ENCODE measurements at places on chromosomes 16 and 17.

- peak; percentile 59 for DNase-seq
These were observed 5.2 kb downstream of the CISD3 start for GRCh38 chr17:38735161-38735997.

GRCh38 chr17:17359271-17359670, 56.1 kb downstream of the NT5M start:
- no peak for DNase-seq

DNA sequence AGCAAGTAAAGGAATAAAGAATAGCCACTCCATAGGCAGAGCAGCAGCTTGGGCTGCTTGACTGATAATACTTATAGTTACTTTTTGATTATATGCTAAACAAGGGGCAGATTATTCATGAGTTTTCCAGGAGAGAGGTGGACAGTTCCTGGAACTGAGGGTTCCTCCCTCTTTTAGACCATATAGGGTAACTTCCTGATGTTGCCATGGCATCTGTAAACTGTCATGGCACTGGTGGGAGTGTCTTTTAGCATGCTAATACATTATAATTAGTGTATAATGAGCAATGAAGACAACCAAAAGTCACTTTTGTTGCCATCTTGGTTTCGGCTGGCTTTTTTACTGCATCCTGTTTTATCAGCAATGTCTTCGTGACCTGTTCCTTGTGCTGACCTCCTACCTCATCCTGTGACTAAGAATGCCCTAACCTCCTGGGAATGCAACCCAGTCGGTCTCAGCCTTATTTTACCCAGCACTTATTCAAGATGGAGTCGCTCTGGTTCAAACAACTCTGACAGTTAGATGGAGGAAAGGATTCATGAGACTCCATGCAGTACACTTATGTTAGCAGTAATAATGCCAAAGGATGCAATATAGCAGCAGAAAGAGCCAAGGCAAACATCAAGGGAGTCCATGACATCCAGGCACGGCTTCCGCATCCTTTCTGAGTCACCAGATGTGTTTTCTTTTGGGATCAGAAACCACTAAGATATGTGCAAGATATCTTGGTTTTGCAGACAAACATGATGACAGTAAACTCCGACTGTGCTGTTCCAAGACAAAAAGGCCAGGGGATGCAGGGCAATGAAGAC, 55.8 kb upstream of the B4GALNT2 start:
- DNase-seq, result no peak

DNA sequence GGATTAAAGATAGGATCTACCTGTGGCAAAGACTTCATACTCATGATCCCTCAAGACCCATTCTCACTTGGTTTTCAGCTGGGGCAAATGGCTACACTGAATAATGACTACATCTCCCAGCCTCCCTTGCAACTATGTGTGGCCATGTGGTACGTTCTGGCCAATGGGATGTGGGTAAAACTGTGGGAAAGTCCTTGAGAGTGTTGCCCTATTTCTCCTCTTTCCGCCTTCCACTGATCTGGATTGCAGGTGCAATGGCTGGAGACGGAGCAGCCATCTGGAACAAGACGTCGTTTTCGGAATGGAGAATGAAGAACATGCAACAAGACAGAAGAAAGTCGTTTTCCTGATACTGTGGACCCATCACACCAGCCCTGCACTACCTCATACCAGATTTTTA, 48.5 kb downstream of the HAPSTR1 start:
- peak; percentile 15 for DNase-seq

- DNase-seq, result no peak
These were observed 76.9 kb downstream of the WSCD1 start for GRCh38 chr17:6147042-6147441.

DNA sequence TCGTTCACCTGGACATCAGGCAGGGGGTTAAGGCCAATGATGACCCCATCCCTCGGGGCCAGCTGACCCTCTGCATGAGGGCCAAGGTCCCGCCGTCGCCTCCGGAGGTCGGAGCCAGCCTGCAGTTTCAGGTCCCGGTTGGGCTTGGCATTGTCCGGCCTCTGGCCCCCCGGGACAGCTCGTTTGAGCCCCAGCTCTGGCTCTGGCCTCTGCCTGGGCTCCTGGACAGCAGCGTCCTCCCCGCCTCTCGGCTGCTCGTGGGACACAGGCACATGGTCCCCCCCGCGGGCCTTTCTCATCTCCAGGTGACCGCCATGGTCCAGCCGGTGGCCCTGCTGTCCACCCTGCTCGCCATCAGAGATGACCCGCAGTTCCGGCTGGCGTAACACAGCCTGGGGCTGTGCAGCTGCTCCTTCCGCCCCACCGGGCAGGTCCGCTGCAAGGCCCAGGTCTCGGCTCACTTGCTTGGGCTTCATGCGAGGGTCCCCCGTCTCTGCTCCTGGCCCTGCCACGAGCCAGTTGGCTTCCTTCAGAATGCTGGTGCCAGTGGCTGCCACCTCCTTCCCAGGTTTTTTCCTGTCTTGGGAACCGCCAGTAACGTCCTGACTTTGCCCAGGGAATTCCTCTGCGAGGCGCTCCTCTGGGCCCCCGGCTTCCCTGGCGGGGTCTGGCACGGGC, 6.7 kb downstream of the NDUFAF8 start:
- DNase-seq, result no peak

GRCh38 chr17:57221366-57222350, 34.7 kb upstream of the MSI2 start:
- peak; percentile 6 for DNase-seq

DNA sequence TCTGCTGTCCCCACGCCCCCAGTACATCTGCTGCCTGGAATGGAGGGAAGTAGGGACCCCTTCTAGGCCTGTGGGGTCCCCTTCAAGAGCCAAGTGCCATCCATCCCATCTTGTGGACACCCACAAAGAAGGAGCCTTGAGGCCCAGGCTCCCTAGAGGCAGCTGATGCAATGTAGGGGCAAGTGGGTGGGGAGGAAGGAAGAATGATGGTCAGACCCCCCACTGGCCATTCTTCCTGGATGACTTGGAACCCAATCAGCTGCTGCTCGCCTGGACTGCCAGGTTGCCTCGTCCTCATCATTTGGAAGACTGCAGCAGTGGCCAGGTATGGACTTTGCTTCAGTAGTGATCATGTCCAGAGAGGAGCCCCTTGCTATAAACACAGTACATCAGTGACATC, 48.9 kb downstream of the SMPD3 start:
- peak; percentile 10 for DNase-seq

DNA sequence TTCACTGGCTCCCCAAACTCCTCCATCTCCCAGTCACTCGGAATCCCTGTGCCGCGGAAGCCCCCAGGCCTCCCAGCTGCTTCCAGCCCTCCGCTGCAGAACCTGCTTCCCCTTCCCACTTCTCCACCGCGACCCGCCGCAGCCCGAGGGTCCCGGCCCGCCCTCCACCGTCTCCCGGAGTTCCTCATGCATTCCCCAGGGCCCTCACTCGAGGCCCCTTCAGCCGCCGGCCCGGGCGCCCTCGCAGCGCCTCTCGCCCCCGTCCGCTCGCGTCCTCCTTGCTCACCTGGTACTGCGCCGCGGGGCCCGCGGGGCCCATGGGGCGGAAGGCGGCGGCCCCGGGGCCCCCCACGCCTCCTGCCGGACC, 329 bp downstream of the SMARCD2 start:
- peak; percentile 82 for DNase-seq

DNA sequence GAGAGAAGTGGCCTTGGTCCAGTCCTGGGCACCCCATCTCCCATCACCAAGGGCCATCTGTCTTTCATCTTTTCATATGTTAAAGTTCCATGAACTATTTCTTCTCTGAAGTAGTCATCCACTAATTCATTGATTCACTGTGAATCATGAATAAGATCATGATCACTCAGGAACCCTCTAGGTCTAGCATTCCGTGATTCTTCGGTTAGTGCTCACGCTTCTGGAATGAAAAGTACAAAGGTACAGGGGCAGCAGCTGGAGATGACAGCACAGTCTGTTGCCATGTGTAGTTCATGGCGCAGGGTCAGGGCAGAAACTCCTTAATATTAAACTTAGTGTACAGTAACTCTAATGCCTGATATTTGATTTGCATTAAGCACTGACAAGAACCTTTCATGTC, 127.1 kb downstream of the CDH13 start:
- DNase-seq, result no peak

DNA sequence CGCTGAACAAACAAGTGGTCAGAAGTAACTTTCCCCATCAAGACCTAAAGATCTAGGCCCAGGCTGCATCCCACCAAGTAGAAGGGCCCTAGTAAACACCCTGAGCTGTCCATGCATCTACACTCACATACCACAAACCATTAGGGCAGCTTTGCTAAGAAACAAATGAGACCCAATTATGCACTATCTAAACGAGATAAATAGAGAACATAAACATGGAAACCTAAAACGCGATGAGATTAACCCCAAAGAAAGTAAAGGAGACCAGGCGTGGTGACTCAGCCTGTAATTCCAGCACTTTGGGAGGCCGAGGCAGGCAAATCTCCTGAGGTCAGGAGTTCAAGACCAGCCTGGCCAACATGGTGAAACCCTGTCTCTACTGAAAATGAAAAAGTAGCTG, 5.8 kb downstream of the TXNDC11 start:
- no peak for DNase-seq

- DNase-seq, result no peak
These were observed 3.3 kb upstream of the CCL15 start for GRCh38 chr17:36004594-36005108.

DNA sequence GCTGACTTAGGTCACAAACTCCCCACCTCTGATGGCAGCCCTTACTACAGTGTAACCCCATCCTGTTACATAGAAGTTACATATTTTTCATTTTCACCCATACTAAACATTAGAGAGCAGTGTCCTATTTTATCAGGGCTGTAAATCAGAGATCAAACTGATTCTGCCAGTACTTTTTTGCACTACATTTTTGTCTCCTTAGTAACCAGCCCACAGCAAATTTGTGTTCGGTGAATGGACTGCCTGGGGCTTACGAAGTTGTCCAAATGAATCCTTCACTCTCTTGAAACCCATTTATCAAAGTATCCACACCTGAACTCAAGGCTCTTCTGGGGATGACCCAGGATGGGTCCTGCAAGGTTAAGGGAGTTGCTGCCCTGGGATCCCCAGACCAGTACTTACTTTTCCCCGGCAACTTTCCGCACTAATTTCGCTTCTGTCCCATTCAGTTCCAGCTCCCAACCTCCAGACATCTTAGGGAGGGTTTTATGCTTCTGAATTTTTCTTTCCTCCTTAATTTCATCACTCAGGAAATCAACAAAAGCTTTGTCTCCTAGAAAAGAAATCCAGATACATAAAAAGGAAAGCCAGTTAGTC, 1.1 kb downstream of the C1QBP start:
- no peak for DNase-seq

GRCh38 chr17:3905017-3905520, 11.2 kb downstream of the P2RX1 start:
- DNase-seq, result peak; percentile 16

DNA sequence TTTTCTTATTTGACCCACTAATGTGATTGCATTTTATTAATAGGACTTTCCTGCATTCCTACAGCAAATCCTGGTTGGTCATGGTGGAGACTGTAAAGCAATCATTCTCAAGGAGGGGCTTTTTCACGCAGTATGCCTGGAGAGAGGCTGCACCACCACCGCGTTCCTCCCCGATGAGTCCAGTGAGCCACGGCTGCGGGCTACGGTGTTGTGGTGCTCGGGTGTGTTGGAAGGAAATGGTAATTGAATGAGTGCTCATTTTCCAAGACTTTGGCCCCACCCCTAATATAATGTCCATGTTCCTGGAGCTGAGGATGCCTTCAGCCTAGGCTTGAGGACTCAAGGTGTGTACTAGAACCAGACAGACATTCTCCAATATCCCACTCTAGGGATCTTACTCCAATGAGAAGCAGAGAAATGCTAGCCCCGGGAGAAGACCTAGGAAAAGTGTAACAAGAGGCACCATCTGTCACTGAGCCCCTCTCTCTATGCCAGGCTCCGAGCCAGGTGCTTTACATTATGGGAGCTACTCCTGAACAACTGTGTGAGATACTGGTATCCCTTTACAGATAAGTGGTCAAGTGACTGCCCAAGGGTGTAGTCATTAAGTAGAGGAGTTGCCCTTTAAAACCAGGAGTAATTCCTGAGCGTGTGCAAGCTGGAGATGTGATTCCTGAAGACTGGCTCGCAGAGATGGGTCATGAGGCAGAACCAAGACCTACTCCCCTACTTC, 39.4 kb downstream of the HEATR6 start:
- peak; percentile 92 for DNase-seq

DNA sequence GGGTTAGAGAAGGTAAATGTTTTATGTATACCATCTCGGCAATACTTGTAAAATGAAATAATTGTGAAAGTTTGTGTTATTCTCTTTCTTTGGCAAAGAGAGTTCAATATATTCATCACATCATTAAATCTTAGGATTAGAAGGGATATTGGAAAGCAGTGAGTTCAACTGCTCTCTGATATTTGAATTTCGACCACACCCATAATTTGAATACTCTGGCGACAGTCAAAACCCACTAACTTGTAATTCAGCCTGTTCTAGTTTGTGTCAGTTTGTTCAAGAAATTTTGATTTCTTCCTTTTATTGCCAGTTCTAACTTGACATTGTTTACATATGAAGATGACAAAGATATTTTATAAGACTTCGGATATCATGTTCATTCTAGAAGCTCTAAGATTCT, 1380.5 kb upstream of the CDH8 start:
- peak; percentile 3 for DNase-seq

- no peak for DNase-seq
These were observed 15.1 kb downstream of the BAIAP2 start for GRCh38 chr17:81049973-81050551.

GRCh38 chr17:58324409-58325288, 3.9 kb downstream of the TSPOAP1 start:
- peak; percentile 87 for DNase-seq

- DNase-seq, result peak; percentile 76
These were observed 40.8 kb downstream of the MRM1 start for GRCh38 chr17:36641877-36642845.

DNA sequence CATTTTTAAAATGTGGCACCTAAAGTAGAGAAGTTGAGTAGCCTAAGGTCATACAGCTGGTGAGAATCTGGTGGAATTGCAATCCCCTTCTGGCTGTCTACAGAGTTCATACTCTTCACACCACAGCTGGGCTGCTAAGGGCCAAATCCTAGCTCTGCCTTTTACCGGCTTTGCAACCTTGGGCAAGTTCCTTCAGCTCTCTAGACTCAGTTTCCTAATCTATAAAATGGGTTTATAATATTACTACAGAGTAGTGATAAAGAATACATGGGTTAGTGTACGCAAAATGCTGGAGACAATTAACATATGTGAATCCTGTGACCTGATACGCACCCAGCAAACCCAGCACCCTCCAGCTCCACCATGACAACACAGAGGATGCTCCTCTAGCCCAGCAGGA, 298.2 kb upstream of the MAF start:
- no peak for DNase-seq

GRCh38 chr17:69030169-69030568, 30.6 kb downstream of the ABCA9 start:
- DNase-seq, result no peak
